ENCODE measurements at places on chromosomes 4 and X.

DNA sequence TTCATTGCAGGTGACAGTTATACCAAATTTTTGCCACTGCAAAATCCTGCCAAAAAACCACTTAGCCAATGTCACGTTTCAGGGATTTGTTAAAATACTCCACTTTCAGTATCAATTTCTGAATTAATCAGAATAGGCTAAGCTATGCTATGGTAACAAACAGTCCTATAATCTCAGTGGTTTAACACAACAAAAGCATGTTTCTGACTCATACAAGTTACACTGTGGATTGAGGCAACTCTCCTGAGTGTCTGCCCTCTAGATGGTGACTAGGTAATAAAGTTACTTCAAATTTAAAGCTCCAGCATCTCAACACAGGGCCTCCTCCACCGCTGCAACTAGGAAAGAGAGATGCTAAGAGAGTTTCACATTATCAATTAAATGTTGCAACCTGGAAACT lies 23.0 kb upstream of the RADX start:
- DNase-seq, result no peak

- no peak for DNase-seq
Observed at GRCh38 chr4:154595807-154596206, 5.3 kb upstream of the FGA start.

- no peak for DNase-seq
Observed at GRCh38 chr4:5974321-5974720, 43.9 kb downstream of the C4orf50 start.

- DNase-seq, result no peak
Observed at GRCh38 chr4:32775049-32775448, 2054.9 kb downstream of the PCDH7 start.

DNA sequence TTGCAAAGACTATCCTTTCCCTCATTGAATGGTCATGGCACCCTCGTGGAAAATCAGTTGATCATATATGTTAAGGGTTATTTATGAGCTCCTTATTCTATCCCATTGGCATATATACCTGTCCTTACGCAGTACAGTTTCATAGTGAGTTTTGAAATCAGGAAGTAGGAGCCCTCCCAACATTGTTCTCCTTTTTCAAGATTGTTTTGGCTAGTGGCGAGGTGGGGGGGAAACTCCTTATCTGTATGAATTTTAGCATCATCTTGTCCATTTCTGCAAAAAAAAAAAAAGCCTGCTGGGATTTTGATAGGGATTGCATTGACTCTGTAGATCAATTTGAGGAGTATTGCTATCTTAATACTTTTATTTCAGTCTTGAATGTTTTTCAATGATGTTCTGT lies 2.5 kb upstream of the USP9X start:
- DNase-seq, result no peak

GRCh38 chr4:2698951-2699505 lies 57.1 kb downstream of the TNIP2 start:
- no peak for DNase-seq

DNA sequence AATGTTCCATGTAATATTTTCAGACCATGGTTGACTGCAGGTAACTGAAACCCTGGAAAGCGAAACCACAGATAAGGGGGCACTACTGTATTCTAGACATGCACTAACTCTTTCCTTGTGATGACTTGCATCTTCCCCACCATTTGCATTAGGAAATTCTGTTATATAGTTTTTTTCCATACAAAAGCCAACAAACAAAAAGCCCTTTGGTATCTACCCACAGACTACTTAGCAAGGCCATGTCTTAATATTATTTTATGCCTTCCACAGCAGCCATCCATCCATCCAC lies 23.5 kb downstream of the OCIAD1 start:
- DNase-seq, result no peak

GRCh38 chr4:30767147-30767845 lies 47.1 kb downstream of the PCDH7 start:
- no peak for DNase-seq

GRCh38 chr4:10007793-10008608 lies 13.3 kb downstream of the SLC2A9 start:
- no peak for DNase-seq

GRCh38 chr4:146273204-146273901 lies 59.0 kb downstream of the REELD1 start:
- DNase-seq, result no peak

- no peak for DNase-seq
Observed at GRCh38 chrX:30910124-30910860, 21.2 kb upstream of the TAB3 start.

DNA sequence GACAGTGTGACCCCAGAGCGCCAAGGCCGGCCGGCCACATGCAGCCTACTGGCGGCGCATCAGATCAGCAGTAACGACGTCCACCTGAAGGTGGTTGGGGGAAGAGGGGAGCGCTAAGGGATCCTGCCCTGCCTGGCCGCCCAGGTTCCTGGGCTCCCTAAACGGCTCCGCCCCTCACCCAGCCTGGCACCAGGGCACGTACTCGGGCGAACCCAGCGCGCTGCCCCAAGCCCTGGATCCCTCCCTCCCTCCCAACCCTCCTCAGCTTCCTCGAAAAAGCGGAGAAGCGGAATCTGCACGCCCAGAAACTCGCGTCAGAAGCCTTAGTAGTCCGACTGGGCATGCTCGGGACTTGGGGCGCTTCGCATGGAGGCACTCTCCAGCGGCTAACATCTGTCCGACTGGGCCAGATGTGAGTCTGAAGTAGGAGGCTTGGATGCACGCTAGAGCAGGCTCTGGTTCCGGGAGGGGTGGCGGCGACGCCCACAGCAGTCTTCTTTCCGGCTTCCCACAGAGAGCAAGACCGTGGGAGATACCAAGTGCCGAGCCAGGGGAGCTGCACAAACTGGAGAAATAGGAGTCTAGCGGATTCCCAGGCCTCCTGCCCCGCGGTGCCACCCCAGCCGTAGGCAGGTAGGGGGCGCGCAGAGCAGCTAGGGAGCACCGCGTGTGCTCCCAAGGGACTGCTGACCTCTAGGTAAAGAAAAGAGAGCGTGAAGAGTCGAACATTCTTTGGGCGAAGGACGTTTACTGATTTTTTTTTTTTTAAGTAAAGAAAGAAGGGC lies 114.3 kb upstream of the TEX13C start:
- DNase-seq, result no peak

- no peak for DNase-seq
Observed at GRCh38 chr4:181933471-181933870, 309.7 kb upstream of the TENM3 start.

DNA sequence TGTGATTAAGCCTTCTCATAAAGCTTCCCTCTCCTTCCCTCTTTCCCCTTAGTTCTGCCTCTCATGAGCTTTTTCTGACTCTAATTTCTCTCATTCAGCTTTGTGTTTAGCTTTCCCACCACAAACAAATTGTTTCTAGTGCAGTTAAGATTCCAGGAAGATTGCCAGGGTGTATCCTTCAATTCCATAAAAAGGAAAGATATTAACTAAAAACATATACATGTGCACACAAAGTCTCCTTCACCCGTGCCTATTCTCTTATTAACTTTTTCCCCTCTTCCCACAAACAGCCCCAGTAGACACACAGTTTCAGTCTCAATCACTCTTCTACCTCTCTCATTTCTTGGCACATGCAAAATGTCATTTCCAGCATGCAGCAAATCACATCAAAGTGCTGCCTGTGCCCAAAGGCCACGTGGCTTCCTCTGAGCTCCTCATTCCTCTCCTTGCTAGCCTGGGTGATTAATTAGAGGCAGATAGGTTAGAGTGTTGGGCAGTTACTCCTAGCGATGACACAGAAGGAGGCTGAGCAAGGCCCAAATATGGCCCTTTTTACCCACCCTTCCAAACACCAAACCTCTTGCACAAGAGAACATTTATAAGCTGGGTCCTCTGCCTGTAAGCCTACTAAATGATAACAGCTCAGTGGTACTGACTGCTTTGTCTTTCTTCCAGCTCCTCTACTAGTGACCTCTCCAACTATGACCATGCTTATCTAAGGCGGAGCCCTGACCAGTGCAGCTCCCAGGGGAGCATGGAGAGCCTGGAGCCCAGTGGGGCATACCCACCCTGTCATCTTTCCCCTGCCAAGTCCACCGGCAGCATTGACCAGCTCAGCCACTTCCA lies 159.6 kb downstream of the SOWAHB start:
- no peak for DNase-seq

- no peak for DNase-seq
Observed at GRCh38 chr4:180052629-180053028, 2190.6 kb upstream of the TENM3 start.

- no peak for DNase-seq
Observed at GRCh38 chr4:99655308-99656081, 2.1 kb downstream of the C4orf54 start.

DNA sequence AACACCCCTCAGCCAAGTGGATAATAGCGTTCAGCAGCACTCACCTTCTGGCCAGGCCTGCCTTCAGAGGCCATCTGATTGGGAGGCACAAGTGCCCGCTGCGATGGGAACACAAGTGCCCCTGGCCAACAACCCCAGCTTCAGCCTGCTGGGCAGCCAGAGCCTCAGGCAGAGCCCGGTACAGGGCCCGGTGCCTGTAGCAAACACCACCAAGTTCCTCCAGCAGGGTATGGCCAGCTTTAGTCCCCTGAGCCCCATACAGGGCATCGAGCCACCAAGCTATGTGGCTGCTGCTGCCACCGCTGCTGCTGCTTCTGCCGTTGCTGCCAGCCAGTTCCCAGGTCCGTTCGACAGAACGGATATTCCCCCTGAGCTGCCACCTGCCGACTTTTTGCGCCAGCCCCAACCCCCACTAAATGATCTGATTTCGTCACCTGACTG lies 55.9 kb upstream of the MTM1 start:
- no peak for DNase-seq

- no peak for DNase-seq
Observed at GRCh38 chrX:91080822-91081221, 353.8 kb upstream of the PABPC5 start.

GRCh38 chr4:26179316-26179760 lies 141.5 kb upstream of the RBPJ start:
- DNase-seq, result no peak

GRCh38 chr4:26407476-26407875 lies 82.8 kb downstream of the CCKAR start:
- DNase-seq, result no peak

GRCh38 chrX:136778020-136778419 lies 2.7 kb downstream of the ARHGEF6 start:
- DNase-seq, result no peak
